Putamen (tissue), 1 donor: ENCODE measurements at places on chromosomes 4 and X.
A peak's percentile ranks its signal among the peaks of the same experiment; 100 is the strongest.

- no peak for DNase-seq
Measured at GRCh38 chr4:74758551-74759145, 35.7 kb downstream of the BTC start.

GRCh38 chr4:73258436-73258685 is 237 bp downstream of the ANKRD17 start:
- DNase-seq = no peak

DNA sequence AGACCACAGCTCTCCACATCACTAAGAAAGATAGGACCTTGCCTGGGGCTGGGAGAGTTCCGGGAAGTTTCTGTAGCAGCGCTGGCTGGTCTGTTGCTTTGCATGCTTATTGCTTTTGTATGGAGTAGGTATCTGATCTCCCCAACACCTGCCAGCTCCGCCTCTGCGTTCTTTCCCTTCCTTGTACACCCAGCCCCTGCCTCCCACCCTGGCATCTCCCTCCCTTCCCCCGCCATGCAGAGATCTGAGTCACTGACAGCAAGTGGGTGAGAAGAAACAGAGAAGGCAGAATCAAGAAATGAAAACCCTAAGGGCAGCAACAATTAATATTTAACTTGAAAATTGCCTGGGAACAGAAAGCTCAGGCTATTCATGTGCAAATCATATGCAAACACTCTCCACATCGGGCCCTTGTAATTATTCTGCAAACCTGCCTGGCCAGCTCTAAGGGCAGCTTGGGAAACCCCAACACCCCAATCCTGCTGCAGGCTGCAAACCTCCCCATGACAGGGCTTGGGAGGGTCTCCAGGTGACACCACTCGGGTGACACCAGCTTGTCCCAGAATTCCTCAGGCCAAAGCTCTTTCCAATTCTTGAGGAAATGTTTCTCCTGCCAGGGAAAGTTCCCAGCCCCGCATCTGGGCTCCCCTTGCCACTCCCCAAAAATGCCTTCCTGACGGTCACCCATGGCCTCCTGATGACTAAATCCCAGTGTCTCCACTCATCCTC is 257.2 kb downstream of the FBXW7 start:
- peak; percentile 76 for DNase-seq

GRCh38 chrX:44899946-44900345 is 27.0 kb downstream of the KDM6A start:
- DNase-seq = no peak

DNA sequence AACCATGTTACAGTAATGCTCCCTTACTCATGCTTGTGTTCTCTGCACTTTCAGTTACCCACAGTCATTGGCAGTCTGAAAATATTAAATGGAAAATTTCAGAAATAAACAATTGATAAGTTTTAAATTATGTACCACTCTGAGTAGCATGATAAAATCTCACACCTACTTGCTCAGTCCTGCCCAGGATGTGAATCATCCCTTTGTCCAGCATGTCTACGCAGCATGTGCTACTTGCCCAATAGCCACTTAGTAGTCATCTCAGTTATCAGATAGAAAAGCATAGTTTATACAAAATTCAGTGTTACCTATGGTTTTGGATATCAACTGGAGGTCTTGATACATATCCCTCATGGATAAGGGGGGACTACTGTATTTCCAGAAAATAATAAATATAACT is 577.1 kb downstream of the GALNTL6 start:
- DNase-seq = no peak

- DNase-seq = no peak
Measured at GRCh38 chr4:75653845-75654503, 19.2 kb downstream of the G3BP2 start.

DNA sequence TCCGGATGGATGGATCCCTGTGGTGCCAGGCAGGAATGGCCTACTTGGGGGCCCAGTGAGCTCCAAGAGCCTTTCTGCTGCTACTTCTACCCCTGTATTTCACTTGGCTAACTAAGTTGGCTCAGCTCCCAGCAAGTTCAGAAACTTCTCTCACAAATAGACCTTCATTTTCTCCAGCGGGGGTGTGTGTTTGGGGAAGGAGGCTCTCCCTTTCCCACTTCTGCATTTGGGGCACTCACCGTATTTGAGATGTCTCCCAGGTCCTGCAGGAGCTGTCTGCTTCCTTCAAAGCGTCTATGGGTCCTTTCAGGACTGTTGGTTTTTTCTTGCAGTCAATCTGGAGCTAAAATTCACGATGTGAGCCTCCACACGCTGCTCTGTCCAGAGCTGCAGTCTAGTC is 197.7 kb downstream of the SPANXN3 start:
- no peak for DNase-seq

DNA sequence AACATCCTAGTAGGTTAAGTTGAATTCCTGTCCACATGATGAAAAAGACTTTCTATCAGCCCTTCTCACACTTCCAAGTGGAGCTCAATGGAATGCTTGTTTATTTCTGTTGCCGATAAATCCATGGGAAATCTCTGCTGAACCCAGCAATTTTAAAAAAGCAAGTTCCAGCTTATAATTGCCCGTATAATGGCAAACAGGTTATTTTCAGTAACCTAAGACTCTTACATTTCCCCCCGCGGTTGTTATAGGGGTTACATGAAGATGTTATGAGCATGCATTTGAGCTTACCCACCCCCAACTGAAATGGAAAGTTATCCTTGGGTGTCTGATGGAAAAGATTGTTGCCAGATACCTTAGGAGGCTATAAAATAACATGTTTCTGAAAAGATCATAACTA is 136.2 kb downstream of the PALLD start:
- no peak for DNase-seq

DNA sequence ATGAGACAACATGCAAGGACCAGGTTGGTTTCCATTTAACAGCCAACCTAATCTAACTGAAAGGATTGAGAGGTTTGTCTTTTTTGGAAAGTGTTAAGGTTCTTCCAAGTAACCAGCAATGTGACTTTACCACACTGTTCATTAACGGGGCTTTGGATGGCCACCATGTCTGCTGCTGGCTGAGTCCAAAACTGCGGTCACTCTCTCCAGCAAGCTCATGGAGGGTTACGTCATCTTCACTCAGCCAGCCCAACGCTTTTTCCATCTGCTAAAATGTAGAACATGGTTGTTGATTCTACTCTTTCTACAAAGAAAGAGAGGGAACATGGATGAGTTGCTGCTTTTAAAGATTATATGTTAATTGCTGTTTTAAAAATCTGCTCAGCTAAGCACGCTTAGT is 11.0 kb downstream of the PKD2 start:
- DNase-seq = no peak

GRCh38 chrX:143240658-143241057 is 214.9 kb downstream of the SPANXN4 start:
- DNase-seq = no peak

DNA sequence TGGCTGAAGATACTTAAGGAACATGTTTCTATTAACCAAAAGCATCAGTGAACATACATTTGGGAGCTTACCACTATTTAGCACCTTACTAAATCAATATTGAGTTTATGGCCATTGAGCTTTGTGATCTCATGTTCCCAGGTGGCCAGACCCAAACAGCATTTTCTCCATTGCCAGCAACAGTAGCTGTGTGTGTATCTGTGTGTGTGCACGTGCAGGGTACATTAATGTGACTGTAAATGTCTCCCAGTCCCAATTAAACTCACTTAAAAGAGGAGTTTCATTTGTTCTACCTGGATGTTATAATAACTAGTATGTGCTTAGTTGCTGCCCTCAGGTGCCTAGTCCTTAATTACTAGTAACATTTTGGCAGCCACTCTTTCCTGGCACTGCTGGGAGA is 282.4 kb downstream of the NR3C2 start:
- DNase-seq = no peak

DNA sequence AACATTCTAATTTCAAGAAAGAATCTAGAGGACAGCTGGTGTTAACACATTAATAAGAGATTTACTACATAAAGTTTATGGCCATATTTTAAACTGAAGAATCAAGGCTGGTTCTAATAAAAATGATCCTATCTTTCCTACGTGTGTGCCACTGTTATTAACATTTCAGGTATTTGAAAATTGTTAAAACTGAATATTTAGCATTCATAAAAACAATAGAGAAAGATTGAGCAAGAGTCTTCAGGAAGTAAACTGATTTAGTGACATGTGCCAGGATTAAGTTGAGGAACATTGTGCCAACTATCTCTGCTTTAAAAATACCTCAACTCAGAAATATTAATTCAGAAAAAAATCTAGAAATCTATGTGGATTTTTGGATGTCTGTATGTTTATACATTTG is 810.1 kb downstream of the FAT4 start:
- no peak for DNase-seq

DNA sequence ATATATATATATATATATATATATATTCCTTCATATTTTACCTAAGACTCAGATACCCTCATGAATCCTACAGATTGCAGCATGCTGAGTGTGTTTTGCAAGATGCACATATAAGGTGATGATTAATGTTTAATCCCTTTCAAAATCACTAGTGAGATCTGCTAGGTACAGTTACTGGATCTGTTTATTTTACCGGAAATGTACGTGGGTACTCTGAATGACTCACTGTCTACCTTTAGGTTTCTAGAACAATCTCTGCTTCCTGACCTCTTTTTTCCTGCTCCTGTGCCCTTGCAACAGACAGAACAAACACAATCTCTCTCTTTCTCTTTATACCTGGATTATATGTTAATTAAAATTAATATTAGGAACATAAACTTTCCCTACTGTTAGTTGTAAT is 379.6 kb downstream of the FAM133A start:
- no peak for DNase-seq

GRCh38 chr4:109826719-109827118 is 1.1 kb upstream of the RRH start:
- DNase-seq = no peak

GRCh38 chr4:161247831-161248230 is 916.0 kb downstream of the FSTL5 start:
- no peak for DNase-seq

DNA sequence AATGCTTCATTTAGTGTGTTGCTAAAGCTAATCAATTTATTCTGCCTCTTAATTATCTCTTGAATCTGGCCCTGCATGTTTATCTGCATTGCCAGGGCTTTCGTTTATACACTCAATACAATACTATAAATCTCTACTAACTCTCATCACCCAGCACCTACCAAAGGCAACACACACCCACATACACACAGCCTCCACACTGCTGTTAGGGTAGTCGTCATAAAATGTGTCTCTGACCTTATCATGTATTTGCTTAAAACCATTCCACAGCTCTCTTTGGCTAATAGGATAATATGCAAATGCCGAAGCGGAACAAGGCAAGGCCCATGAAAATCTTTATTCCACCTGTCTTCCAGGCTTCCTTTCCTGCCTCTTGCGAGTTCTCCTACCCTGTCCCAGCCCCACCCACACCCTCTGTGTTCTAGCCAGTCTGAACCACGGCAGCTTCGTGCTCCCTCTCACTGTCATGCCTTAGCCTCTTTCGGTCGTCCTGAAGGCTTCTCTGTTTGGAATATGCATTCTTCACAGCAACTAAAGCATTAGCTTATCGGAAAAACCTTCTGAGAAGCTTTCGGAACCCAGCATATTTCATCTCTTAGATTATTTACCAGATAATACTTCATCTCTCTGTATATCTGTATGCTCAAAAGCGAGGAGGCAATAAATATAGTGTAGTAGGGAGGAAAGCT is 333.5 kb downstream of the TENM3 start:
- DNase-seq = no peak

GRCh38 chr4:57435300-57435699 is 325.1 kb upstream of the IGFBP7 start:
- DNase-seq = no peak

GRCh38 chr4:118953276-118953675 is 64.6 kb downstream of the SYNPO2 start:
- DNase-seq = no peak

GRCh38 chrX:74461384-74461783 is 40.1 kb downstream of the SLC16A2 start:
- DNase-seq = peak; percentile 8
